HFFc6 (cell line): ENCODE measurements at places on chromosomes 1 and 21.

- H3K36me3 ChIP-seq, result no peaks in the 10 kb centered on the region
- no peak for DNase-seq
- no peaks in the 10 kb centered on the region for H3K27me3 ChIP-seq
- no peak overlapping the region for H3K4me3 ChIP-seq
- no peak overlapping the region for H3K27ac ChIP-seq
Observed at GRCh38 chr21:24824209-24824608, 783.1 kb downstream of the MRPL39 start.

- peaks cover 7% of the 10 kb centered on the region; the same call in 1 of the 2 replicates for H3K4me1 ChIP-seq
- H3K36me3 ChIP-seq, result no peaks in the 10 kb centered on the region
- no peak overlapping the region for H3K4me3 ChIP-seq
- H3K27me3 ChIP-seq, result peaks cover 4% of the 10 kb centered on the region
Observed at GRCh38 chr1:65717815-65718454, 74.8 kb upstream of the PDE4B start.

DNA sequence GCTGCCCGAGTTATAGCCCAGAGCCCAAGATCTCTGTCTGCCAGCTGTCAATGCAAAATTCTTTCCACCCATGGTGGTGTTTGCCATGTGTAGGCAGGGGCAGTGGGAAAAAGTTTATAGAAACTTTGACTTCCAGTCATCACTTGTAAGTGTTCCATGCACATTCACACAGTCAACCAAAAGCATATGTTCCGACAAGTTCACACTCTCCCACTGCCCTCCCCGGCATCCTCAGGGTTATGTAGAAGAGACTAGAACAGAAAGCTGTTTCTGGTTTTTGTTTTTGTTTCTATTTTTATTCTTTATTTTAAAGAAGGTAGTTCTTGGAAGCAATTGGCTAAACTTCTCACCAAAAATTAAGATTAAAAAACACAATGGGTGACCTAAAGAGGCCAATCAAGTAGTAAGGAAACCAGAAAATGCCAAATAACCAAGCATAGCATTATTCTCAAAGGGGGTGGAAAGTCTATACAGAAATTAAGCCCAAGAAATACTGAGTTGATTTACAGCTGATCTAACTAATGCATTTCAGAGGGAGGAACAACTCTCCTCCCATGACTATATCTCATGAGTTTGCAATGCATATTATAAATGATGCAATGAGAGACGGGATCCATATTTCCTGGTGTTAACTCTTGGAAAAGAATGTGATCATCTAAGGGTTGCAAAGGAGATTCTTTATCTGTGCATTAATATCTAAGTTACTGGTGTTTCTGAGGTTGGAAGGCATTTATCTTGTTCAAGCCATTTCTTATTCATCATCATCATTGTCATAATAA is 91.5 kb upstream of the ETS2 start:
- H3K27ac ChIP-seq, result no peak overlapping the region
- no peak overlapping the region for H3K4me3 ChIP-seq
- H3K4me1 ChIP-seq, result peaks cover 7% of the 10 kb centered on the region; the same call in 1 of the 2 replicates
- no peaks in the 10 kb centered on the region for H3K36me3 ChIP-seq
- peaks cover 30% of the 10 kb centered on the region for H3K27me3 ChIP-seq

GRCh38 chr1:234849832-234850231 is 239.9 kb upstream of the IRF2BP2 start:
- peak overlapping the region; percentile 54; the same call in 1 of the 2 replicates for H3K4me3 ChIP-seq
- peak overlapping the region; percentile 64 for H3K27ac ChIP-seq
- peaks cover 65% of the 10 kb centered on the region for H3K4me1 ChIP-seq
- H3K36me3 ChIP-seq, result peaks cover 5% of the 10 kb centered on the region; the same call in 1 of the 2 replicates
- H3K27me3 ChIP-seq, result no peaks in the 10 kb centered on the region

DNA sequence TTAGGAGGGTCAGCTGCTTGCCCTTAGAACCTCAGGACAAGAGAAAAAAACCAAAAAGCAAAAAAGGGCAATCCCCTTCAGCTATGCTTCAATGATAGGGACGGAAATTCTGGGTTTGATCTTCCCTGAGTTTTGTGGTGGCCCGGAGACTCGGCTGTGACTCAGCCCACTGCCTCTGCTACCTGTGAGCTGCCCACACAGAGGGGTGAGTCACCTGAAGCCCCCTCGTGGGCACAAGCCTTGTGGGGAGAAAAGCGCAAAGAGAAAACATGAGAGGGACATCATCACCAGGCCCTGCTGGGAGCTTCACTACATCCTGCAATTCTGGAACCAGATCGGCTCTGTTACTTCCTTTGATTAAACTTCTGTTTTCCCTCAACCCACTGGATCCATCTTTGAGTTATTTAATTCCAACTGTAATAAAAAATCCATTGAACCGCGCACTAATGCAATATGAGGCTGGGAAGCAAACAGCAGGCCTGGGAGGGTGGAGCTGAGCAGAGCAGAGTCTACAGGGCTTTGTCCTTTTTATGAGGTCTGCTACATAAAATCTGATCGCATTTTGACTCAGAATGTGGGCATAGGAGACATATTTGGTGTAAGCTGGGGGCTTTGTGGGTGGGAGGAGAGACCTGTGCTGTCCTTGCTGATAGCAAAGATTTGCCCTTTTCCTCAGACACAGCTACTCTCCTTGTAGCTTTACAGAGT is 58.7 kb upstream of the STUM start:
- no peak overlapping the region for H3K4me3 ChIP-seq
- DNase-seq, result no peak
- no peaks in the 10 kb centered on the region for H3K4me1 ChIP-seq

GRCh38 chr1:43438576-43438952 is 15.2 kb downstream of the HYI start:
- no peak overlapping the region for H3K4me3 ChIP-seq
- no peaks in the 10 kb centered on the region; the same call in 1 of the 2 replicates for H3K27me3 ChIP-seq
- peaks cover 13% of the 10 kb centered on the region for H3K36me3 ChIP-seq
- H3K27ac ChIP-seq, result no peak overlapping the region; the same call in 1 of the 2 replicates
- DNase-seq, result no peak

GRCh38 chr1:240099748-240100147 is 8.1 kb downstream of the FMN2 start:
- peak overlapping the region; percentile 90 for H3K4me3 ChIP-seq
- DNase-seq, result no peak
- peaks cover 97% of the 10 kb centered on the region for H3K4me1 ChIP-seq
- peak overlapping the region; percentile 81 for H3K27ac ChIP-seq
- H3K27me3 ChIP-seq, result peaks cover 1% of the 10 kb centered on the region

DNA sequence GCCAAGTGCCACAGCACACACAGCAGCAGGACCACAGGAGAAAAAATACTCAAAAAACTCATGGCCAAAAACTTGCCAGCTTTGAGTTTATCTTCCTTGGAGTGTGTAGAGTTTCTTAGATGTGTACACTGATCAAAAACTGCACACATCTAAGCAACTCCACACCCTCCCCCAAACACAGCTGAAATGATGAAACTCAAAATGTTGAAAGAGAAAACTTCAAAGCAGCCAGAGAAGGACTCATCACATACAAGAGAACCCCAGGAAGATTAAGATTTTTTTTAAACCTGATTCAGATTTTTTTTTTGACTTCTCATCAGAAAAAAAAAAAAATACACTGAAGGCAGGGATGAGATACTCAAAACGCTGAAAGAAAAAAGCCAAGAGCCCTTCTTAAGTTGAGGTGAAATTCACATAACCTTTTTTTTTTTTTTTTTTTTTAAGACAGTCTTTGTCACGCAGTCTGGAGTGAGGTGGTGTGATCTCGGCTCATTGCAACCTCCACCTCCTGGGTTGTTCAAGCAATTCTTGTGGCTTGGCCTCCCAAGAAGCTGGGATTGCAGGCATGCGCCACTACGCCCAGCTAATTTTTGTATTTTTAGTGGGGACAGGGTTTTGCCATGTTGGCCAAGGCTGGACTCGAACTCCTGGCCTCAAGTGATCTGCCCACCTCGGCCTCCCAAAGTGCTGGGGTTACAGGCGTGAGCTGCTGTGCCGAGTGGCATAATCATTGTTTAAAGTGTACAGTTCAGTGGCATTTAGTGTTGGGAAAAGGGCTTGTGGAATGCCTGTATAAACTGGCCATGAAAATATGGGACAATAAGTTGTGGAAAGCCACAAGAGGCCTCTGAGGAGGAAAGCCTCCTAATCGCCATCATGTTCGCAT is 20.9 kb upstream of the PDXK start:
- peaks cover 30% of the 10 kb centered on the region for H3K36me3 ChIP-seq
- peaks cover under 1% of the 10 kb centered on the region; the same call in 1 of the 2 replicates for H3K4me1 ChIP-seq
- no peak for DNase-seq
- H3K4me3 ChIP-seq, result no peak overlapping the region

DNA sequence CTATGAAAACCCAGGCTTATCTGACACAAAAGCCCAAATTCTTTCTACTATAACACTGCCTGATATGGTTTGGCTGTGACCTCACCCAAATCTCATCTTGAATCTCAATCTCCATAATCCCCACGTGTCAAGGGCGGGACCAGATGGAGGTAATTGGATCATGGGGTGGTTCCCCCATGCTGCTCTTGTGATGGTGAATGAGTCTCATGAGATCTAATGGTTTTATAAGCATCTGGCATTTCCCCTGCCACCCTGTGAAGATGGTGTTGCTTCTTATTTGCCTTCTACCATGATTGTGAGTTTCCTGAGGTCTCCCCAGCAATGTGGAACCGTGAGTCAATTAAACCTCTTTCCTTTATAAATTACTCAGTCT is 123.3 kb upstream of the USP24 start:
- H3K4me1 ChIP-seq, result peaks cover 12% of the 10 kb centered on the region; the same call in 1 of the 2 replicates
- H3K4me3 ChIP-seq, result no peak overlapping the region
- H3K27ac ChIP-seq, result no peak overlapping the region
- peaks cover 1% of the 10 kb centered on the region; the same call in 1 of the 2 replicates for H3K27me3 ChIP-seq

- H3K36me3 ChIP-seq, result no peaks in the 10 kb centered on the region
- no peak overlapping the region for H3K4me3 ChIP-seq
- H3K27me3 ChIP-seq, result no peaks in the 10 kb centered on the region
- no peak overlapping the region for H3K27ac ChIP-seq
- no peaks in the 10 kb centered on the region for H3K4me1 ChIP-seq
Observed at GRCh38 chr1:219812491-219813203, 115.7 kb downstream of the SLC30A10 start.

- H3K36me3 ChIP-seq, result no peaks in the 10 kb centered on the region; the same call in 1 of the 2 replicates
- H3K27ac ChIP-seq, result no peak overlapping the region
- H3K4me1 ChIP-seq, result no peaks in the 10 kb centered on the region
- no peaks in the 10 kb centered on the region for H3K27me3 ChIP-seq
- H3K4me3 ChIP-seq, result no peak overlapping the region
- DNase-seq, result no peak
Observed at GRCh38 chr1:80607064-80607463, 1193.7 kb upstream of the ADGRL2 start.

DNA sequence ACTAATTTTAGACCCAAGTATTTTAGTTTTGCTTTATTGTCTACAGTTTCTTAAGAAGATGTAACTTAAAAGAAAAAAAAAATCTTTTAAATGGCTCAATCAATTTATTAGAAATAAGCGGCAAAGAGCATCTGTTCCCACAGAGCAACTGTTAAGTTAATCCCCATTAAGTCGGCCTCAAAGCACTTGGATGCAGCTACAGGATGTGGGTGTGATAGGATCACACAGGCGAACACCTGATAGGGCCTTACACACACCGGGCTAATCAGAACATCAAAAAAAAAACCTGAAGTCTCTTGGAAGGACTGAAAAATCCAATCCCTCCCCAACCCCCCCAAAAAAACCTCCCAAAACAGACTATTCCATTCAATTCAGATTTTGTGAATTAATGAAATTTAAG is 23.0 kb downstream of the APP start:
- no peak overlapping the region for H3K4me3 ChIP-seq
- no peaks in the 10 kb centered on the region; the same call in 1 of the 2 replicates for H3K27me3 ChIP-seq
- peaks cover 5% of the 10 kb centered on the region; the same call in 1 of the 2 replicates for H3K36me3 ChIP-seq
- no peak for DNase-seq
- peaks cover 42% of the 10 kb centered on the region for H3K4me1 ChIP-seq

- no peak for DNase-seq
- H3K36me3 ChIP-seq, result peaks cover 7% of the 10 kb centered on the region
- H3K4me1 ChIP-seq, result peaks cover 24% of the 10 kb centered on the region
- peak overlapping the region; percentile 98 for H3K27ac ChIP-seq
- peak overlapping the region; percentile 98 for H3K4me3 ChIP-seq
- peaks cover 1% of the 10 kb centered on the region; the same call in 1 of the 2 replicates for H3K27me3 ChIP-seq
Observed at GRCh38 chr1:15835205-15835740, 12.2 kb upstream of the SPEN start.

DNA sequence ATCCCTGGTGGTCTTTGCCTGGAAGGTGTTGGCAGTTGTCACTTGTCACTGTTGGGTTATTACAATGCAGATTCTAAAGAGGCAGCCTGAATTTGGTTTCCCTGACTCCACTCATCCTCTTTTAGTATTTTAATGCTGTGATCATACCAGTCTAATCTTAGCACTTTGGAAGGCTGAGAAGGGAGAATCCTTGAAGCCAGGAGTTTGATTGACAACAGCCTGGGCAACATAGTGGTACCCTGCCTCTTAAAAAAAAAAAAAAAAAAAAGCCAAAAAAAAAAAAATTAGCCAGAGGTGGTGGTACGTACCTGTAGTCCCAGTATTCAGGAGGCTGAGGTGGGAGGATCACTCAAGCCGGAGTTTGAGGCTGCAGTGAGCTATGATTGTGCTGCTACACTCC is 7.7 kb downstream of the GIPC2 start:
- no peaks in the 10 kb centered on the region for H3K36me3 ChIP-seq
- no peak for DNase-seq
- no peaks in the 10 kb centered on the region for H3K4me1 ChIP-seq
- no peak overlapping the region for H3K4me3 ChIP-seq
- no peaks in the 10 kb centered on the region; the same call in 1 of the 2 replicates for H3K27me3 ChIP-seq
- no peak overlapping the region for H3K27ac ChIP-seq

GRCh38 chr1:100950337-100950736 is 54.4 kb downstream of the SLC30A7 start:
- no peak overlapping the region for H3K4me3 ChIP-seq
- no peak for DNase-seq

DNA sequence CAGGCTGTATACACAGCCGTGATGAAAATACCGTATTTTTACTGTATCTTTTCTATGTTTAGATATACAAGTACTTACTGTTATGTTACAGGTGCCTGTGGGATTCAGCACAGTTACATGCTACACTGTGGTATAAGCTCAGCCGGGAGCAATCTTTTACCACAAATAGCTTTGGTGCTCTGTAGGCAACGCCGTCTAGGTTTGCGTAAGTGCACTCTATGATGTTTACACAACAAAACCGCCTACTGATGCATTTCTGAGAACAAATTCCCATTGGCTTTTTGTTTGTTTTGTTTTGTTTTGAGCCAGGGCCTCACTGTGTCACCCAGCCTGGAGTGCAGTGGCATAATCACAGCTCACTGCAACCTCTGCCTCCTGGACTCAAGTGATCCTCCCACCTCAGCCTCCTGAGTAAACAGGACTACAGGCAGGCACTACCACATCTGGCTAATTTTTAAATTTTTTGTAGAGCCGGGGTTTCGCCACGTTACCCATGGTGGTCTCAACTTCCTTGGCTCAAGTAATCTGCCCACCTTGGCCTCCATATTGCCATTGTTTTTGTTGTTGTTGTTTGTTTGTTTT is 81.0 kb downstream of the SCCPDH start:
- peaks cover 5% of the 10 kb centered on the region; the same call in 1 of the 2 replicates for H3K36me3 ChIP-seq
- H3K27ac ChIP-seq, result no peak overlapping the region
- no peak for DNase-seq

GRCh38 chr1:6544831-6545230 is 9.5 kb downstream of the NOL9 start:
- no peaks in the 10 kb centered on the region; the same call in 1 of the 2 replicates for H3K27me3 ChIP-seq
- DNase-seq, result no peak
- H3K4me1 ChIP-seq, result peaks cover 28% of the 10 kb centered on the region
- peaks cover 25% of the 10 kb centered on the region for H3K36me3 ChIP-seq
- peak overlapping the region; percentile 63 for H3K27ac ChIP-seq

GRCh38 chr1:171438441-171438840 is 46.9 kb upstream of the PRRC2C start:
- DNase-seq, result peak; percentile 97
- peak overlapping the region; percentile 89 for H3K27ac ChIP-seq
- no peaks in the 10 kb centered on the region; the same call in 1 of the 2 replicates for H3K27me3 ChIP-seq
- no peak overlapping the region for H3K4me3 ChIP-seq
- no peaks in the 10 kb centered on the region for H3K36me3 ChIP-seq
- H3K4me1 ChIP-seq, result peaks cover 70% of the 10 kb centered on the region

GRCh38 chr1:74247881-74248528 is 12.8 kb downstream of the TNNI3K start:
- H3K4me3 ChIP-seq, result no peak overlapping the region
- H3K27ac ChIP-seq, result no peak overlapping the region
- no peak for DNase-seq
